Aorta (tissue), 5 donors: ENCODE measurements at places on chromosomes 5 and 9. TPM values are rescaled to one million over a fixed set of nuclear protein-coding genes. Genes with fewer than 3 reads are reported as not detected.

GRCh38 chr9:131404581-131404980 lies 10.7 kb downstream of the PRRC2B start:
- no peak overlapping the region for H3K27ac ChIP-seq
- no peaks in the 10 kb centered on the region for H3K36me3 ChIP-seq
- no peaks in the 10 kb centered on the region for H3K27me3 ChIP-seq
- H3K4me3 ChIP-seq: no peak overlapping the region

GRCh38 chr9:120040896-120041295 lies 539.1 kb downstream of the CDK5RAP2 start:
- no peak overlapping the region for H3K27ac ChIP-seq
- no peaks in the 10 kb centered on the region for H3K27me3 ChIP-seq
- H3K4me1 ChIP-seq: no peaks in the 10 kb centered on the region

- no peaks in the 10 kb centered on the region for H3K36me3 ChIP-seq
- H3K4me1 ChIP-seq: no peaks in the 10 kb centered on the region
- H3K4me3 ChIP-seq: no peak overlapping the region
- no peak overlapping the region for H3K27ac ChIP-seq
- no peak for DNase-seq
These were observed 479.4 kb upstream of the MPDZ start for GRCh38 chr9:13758936-13759335.

GRCh38 chr5:127615916-127616315 lies 33.0 kb upstream of the CTXN3 start:
- H3K36me3 ChIP-seq: no peaks in the 10 kb centered on the region
- H3K27me3 ChIP-seq: no peaks in the 10 kb centered on the region
- H3K4me1 ChIP-seq: no peaks in the 10 kb centered on the region
- no peak overlapping the region for H3K27ac ChIP-seq
- H3K4me3 ChIP-seq: no peak overlapping the region
- DNase-seq: no peak

GRCh38 chr5:61965069-61965468 lies 340.9 kb upstream of the KIF2A start:
- DNase-seq: no peak
- no peak overlapping the region for H3K27ac ChIP-seq
- no peaks in the 10 kb centered on the region for H3K36me3 ChIP-seq
- no peaks in the 10 kb centered on the region for H3K27me3 ChIP-seq
- no peak overlapping the region for H3K4me3 ChIP-seq

DNA sequence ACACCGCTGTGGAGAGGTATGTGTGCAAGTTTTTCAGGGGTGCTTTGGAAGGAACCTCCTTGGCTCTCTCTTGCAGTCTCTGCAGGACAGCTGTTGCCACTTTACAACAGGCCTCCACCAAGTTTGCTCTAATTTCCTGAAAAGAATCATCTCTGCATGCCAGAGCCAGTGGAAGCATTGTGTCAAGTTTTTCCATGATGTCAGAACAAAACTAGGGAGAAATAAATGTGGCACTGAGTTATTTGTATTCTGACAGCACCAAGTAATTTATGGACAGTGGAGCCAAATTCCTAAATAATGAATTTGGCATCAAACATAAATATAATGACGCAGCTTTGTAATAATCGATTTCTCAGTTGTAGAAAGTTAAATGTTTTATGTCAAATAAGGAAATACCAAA lies 146.9 kb downstream of the KIAA0825 start:
- no peak overlapping the region for H3K4me3 ChIP-seq
- H3K36me3 ChIP-seq: no peaks in the 10 kb centered on the region
- DNase-seq: no peak
- H3K27ac ChIP-seq: no peak overlapping the region
- H3K27me3 ChIP-seq: no peaks in the 10 kb centered on the region

- no peaks in the 10 kb centered on the region for H3K27me3 ChIP-seq
- DNase-seq: no peak
- no peaks in the 10 kb centered on the region for H3K36me3 ChIP-seq
- H3K4me3 ChIP-seq: no peak overlapping the region
- H3K4me1 ChIP-seq: peaks cover 2% of the 10 kb centered on the region
- no peak overlapping the region for H3K27ac ChIP-seq
These were observed 154.6 kb downstream of the PIK3R1 start for GRCh38 chr5:68370196-68370595.

GRCh38 chr5:155040984-155041653 lies 27.6 kb downstream of the KIF4B start:
- no peaks in the 10 kb centered on the region for H3K36me3 ChIP-seq
- no peaks in the 10 kb centered on the region for H3K4me1 ChIP-seq
- H3K27me3 ChIP-seq: no peaks in the 10 kb centered on the region
- DNase-seq: no peak
- H3K4me3 ChIP-seq: no peak overlapping the region

GRCh38 chr5:45385321-45386058 lies 310.7 kb downstream of the HCN1 start:
- H3K27me3 ChIP-seq: no peaks in the 10 kb centered on the region
- no peak for DNase-seq
- H3K27ac ChIP-seq: no peak overlapping the region

GRCh38 chr9:82761027-82761426 lies 301.9 kb downstream of the RASEF start:
- no peaks in the 10 kb centered on the region for H3K4me1 ChIP-seq
- H3K27me3 ChIP-seq: peaks cover 1% of the 10 kb centered on the region
- no peaks in the 10 kb centered on the region for H3K36me3 ChIP-seq
- H3K4me3 ChIP-seq: no peak overlapping the region
- DNase-seq: no peak
- no peak overlapping the region for H3K27ac ChIP-seq

DNA sequence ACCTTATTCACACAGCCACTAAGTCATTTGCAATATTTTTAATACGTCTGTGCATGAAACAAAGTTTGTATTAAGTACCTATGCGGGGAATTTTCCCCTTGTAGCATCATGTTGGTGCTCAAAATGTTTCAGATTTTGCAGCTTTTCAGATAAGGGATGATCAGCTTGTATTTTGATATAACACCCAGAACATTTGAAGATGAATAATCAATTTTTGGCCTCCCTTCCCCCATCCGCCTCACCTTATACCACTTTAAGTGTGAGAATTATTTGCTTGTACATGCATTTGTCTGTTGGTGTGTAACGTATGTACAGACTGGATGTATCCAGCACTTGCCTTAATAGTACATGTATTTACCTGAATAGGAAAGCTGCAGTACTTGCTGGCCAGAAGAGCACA lies 1.7 kb downstream of the JAK2 start:
- H3K27me3 ChIP-seq: no peaks in the 10 kb centered on the region
- no peaks in the 10 kb centered on the region for H3K4me1 ChIP-seq
- no peak overlapping the region for H3K27ac ChIP-seq
- peak overlapping the region; percentile 77 for H3K4me3 ChIP-seq

- DNase-seq: no peak
- H3K36me3 ChIP-seq: no peaks in the 10 kb centered on the region
- no peaks in the 10 kb centered on the region for H3K27me3 ChIP-seq
- peaks cover 4% of the 10 kb centered on the region for H3K4me1 ChIP-seq
- H3K4me3 ChIP-seq: no peak overlapping the region
- no peak overlapping the region for H3K27ac ChIP-seq
These were observed 53.9 kb downstream of the COL15A1 start for GRCh38 chr9:98997604-98998003.

DNA sequence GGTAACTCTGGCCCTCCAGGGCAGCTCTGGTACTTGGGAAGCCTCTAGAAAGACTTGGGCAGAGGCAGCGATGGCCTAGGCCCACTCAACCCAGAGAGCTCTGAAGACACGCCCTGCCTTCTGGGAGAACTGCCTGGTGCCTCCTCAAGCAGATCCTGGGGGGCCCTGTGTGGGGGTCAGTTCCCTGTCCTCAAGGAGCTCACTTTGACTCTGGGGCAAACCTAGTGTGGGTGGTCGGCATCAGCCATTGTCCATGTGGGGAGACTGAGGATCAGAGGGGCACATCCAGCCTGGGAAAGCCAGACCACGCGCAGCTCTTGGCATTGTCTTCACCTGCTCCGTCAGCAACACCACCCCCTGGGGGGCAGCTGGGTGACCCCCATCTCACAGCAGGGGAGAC lies 28.0 kb downstream of the ABO start:
- H3K36me3 ChIP-seq: no peaks in the 10 kb centered on the region
- no peaks in the 10 kb centered on the region for H3K4me1 ChIP-seq
- no peak overlapping the region for H3K4me3 ChIP-seq
- H3K27me3 ChIP-seq: no peaks in the 10 kb centered on the region

DNA sequence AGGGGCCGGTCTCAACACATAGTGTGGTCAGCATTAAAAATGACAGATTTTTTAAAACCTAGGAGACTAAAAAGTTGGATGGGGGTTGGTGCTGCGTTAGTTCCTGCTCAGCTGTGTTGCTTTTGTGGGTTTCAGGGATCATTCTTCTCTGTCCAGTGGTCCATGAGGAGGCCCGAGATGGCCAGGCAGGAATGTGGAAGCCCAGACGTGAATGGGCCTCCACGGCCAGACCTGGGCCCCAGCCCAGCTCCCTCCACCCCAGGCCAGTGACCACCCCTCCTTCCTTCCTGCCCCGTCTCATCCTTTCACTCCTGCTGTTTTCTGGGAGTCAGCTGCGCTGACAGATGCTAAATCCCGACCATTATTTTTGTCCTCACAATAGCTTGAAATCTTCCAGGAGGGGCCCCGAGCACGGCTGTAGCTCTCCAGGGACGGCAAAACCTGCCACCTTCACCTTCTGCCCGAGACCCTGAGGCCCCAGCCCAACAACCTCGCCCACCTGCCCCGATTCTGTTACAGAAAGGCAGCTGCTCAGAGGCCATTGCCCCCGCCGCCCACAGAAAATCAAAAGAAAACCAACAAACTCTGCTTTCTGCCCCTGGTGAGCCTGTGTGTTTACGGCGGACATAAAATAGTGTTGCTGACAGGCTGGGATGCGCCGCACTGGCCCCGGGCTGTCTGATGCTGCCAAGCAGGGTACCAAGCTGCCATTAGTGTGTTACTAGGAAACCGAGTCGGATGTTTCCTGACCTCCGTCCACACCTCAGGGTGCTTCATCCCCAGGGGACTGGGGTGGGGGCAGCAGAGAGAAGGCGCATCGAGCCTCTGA lies 83.7 kb upstream of the SARDH start:
- no peaks in the 10 kb centered on the region for H3K36me3 ChIP-seq
- no peak for DNase-seq
- no peak overlapping the region for H3K27ac ChIP-seq
- H3K4me1 ChIP-seq: no peaks in the 10 kb centered on the region
- no peaks in the 10 kb centered on the region for H3K27me3 ChIP-seq

GRCh38 chr5:7755958-7756357 lies 95.0 kb downstream of the CFAP90 start:
- no peaks in the 10 kb centered on the region for H3K36me3 ChIP-seq
- H3K4me1 ChIP-seq: peaks cover 4% of the 10 kb centered on the region
- no peak overlapping the region for H3K4me3 ChIP-seq
- DNase-seq: no peak
- H3K27ac ChIP-seq: no peak overlapping the region

DNA sequence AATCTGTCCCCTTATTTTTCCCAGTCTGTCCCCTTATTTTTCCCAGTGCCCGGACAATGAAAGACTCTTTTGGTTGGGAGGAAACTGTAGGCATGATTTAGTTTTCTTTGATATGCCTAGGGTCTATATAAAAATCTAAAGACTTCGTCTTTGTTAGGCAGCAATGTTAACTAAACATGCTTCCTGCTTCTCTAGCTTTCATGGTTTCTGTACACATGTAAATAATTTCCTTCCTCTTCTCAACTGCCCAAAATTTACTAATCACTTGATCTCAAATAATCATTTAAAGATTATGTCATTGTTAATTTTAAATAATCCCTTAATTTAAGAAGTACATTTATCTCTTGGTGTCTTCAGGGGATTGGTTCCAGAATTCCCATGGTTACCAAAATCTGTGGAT lies 47.8 kb upstream of the RAPGEF6 start:
- H3K27me3 ChIP-seq: no peaks in the 10 kb centered on the region
- H3K36me3 ChIP-seq: peaks cover 3% of the 10 kb centered on the region
- no peak overlapping the region for H3K4me3 ChIP-seq
- H3K4me1 ChIP-seq: no peaks in the 10 kb centered on the region

- H3K27me3 ChIP-seq: no peaks in the 10 kb centered on the region
- DNase-seq: no peak
- no peaks in the 10 kb centered on the region for H3K36me3 ChIP-seq
- H3K4me1 ChIP-seq: no peaks in the 10 kb centered on the region
- no peak overlapping the region for H3K4me3 ChIP-seq
These were observed 2.7 kb downstream of the PHYKPL start for GRCh38 chr5:178229861-178230260.

- H3K27me3 ChIP-seq: no peaks in the 10 kb centered on the region
- no peak overlapping the region for H3K4me3 ChIP-seq
- no peaks in the 10 kb centered on the region for H3K36me3 ChIP-seq
- H3K4me1 ChIP-seq: no peaks in the 10 kb centered on the region
- DNase-seq: peak; percentile 58
- no peak overlapping the region for H3K27ac ChIP-seq
These were observed 56.4 kb downstream of the BARX1 start for GRCh38 chr9:93898502-93899426.

GRCh38 chr5:174910245-174910737 lies 185.9 kb downstream of the MSX2 start:
- no peak overlapping the region for H3K27ac ChIP-seq
- no peaks in the 10 kb centered on the region for H3K27me3 ChIP-seq
- no peaks in the 10 kb centered on the region for H3K4me1 ChIP-seq
- DNase-seq: peak; percentile 68
- no peaks in the 10 kb centered on the region for H3K36me3 ChIP-seq

DNA sequence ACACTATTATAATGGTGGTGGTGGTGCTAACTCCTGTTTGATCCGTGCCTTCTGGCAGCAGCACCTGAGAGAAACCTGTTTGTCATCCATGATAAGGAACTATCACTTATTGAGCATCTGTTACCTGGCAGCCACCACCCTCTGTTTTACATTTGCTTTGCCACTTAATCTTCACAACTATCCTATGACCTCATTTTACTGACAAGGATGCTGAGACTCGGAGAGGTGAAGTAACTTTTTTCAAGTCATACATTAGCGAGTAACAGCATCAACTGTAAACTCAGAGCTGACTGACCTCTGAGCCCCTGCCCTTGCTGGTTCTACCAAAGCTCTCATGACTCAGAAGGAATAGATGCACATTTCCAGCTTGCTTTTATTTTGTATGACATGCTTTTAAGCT lies 81.1 kb downstream of the EGFLAM start:
- no peaks in the 10 kb centered on the region for H3K27me3 ChIP-seq
- no peak overlapping the region for H3K4me3 ChIP-seq
- no peaks in the 10 kb centered on the region for H3K4me1 ChIP-seq
- H3K36me3 ChIP-seq: no peaks in the 10 kb centered on the region

GRCh38 chr9:26133537-26133936 lies 455.3 kb upstream of the TUSC1 start:
- H3K36me3 ChIP-seq: no peaks in the 10 kb centered on the region
- no peaks in the 10 kb centered on the region for H3K4me1 ChIP-seq
- H3K27me3 ChIP-seq: no peaks in the 10 kb centered on the region

DNA sequence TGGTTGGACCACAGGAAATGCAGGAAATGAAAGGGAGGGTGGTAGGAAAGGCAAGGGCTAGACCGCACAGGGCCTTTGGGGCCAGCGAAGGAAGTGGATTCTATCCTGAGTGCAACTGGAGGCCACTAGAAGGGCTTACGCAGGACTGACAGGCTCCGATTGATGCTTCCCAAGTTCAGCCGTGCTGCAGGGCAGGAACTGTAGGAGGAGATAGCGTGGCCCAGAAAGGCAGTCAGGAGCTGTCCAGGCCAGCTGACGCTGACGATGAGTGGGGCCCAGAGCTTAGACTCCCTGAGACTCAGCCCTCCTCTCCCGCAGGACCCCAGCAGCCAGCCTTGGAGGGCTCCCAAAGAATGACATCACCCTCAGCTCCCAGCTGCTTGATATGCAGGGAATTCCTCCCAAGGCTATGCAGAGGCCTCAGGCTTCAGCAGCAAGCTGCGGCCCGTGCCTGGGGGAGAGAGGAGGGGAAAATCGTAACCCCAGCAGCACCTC lies 48.8 kb downstream of the KCNIP1 start:
- H3K4me1 ChIP-seq: no peaks in the 10 kb centered on the region
- H3K4me3 ChIP-seq: no peak overlapping the region
- no peaks in the 10 kb centered on the region for H3K36me3 ChIP-seq
- no peak overlapping the region for H3K27ac ChIP-seq
- H3K27me3 ChIP-seq: no peaks in the 10 kb centered on the region

The SMIM27 gene
- total RNA-seq: 6.5 TPM

The FOXD4L3 gene
- total RNA-seq: not detected

The ISL1 gene
- total RNA-seq: not detected

The RANBP3L gene
- 4.9 TPM for total RNA-seq

The BAAT gene
- not detected for total RNA-seq
